ENCODE measurements at places on chromosomes 6 and 20. TPM values are rescaled to one million over a fixed set of nuclear protein-coding genes. Genes with fewer than 3 reads are reported as not detected.

- no peak for DNase-seq
- H3K27me3 ChIP-seq = no peaks in the 10 kb centered on the region
- peaks cover 4% of the 10 kb centered on the region for H3K4me1 ChIP-seq
- H3K36me3 ChIP-seq = no peaks in the 10 kb centered on the region
- no peak overlapping the region for H3K4me3 ChIP-seq
Observed at GRCh38 chr6:77474286-77474956, 11.1 kb upstream of the HTR1B start.

GRCh38 chr20:20668639-20669038 is 43.8 kb downstream of the RALGAPA2 start:
- no peak for DNase-seq
- H3K4me1 ChIP-seq = peaks cover 6% of the 10 kb centered on the region
- no peaks in the 10 kb centered on the region for H3K27me3 ChIP-seq

GRCh38 chr6:42171813-42172581 is 1.2 kb upstream of the GUCA1A start:
- H3K4me3 ChIP-seq = no peak overlapping the region
- no peaks in the 10 kb centered on the region for H3K4me1 ChIP-seq
- DNase-seq = no peak
- H3K36me3 ChIP-seq = no peaks in the 10 kb centered on the region

DNA sequence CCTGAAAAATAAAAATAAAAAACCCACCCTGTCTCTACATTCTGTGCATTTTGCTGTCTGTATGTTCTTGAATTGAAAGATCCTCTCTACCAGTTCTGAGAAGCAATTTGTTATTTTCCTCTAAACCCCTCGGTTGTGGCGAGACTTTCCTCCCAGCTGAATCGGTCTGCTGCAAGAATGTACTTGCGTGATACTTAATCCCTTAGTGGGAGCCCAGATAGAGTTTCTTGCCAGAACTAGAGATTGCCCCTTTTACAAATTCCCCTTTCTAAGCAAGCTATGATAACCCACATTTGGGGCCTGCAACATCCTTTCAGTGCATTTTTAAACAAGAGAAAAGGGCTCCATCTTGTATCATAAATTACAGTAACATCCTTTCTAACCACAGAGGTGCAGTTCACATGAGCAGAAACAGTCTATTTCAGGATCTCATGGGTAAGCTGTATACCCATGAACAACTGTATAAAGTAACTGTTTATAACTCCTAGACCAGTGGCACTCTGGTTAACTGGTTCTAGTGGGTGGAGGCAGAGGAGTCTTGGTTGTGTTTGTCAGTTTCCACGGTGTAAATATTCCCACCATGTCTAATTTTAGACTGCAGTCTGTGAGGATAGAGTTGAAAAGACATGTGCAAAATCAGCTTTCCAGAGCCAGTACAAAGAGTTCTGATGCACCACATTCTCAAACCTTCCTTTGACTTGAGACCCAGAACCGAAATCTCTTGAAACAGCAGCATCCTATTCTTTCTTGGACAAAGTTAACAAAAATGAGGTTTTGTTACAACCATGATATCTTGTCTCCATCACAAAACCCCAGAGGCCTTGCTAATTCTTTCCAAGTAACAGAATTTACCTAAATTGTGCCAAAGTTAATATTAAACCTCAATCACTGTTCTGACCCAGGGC is 113.1 kb upstream of the ZNF217 start:
- H3K27me3 ChIP-seq = no peaks in the 10 kb centered on the region
- H3K4me1 ChIP-seq = peaks cover 38% of the 10 kb centered on the region
- H3K27ac ChIP-seq = peak overlapping the region; percentile 93
- H3K4me3 ChIP-seq = peak overlapping the region; percentile 16

GRCh38 chr6:29792123-29793035 is 35.2 kb upstream of the HLA-G start:
- peaks cover 63% of the 10 kb centered on the region for H3K27me3 ChIP-seq
- peaks cover 7% of the 10 kb centered on the region for H3K4me1 ChIP-seq
- H3K27ac ChIP-seq = no peak overlapping the region
- DNase-seq = no peak

DNA sequence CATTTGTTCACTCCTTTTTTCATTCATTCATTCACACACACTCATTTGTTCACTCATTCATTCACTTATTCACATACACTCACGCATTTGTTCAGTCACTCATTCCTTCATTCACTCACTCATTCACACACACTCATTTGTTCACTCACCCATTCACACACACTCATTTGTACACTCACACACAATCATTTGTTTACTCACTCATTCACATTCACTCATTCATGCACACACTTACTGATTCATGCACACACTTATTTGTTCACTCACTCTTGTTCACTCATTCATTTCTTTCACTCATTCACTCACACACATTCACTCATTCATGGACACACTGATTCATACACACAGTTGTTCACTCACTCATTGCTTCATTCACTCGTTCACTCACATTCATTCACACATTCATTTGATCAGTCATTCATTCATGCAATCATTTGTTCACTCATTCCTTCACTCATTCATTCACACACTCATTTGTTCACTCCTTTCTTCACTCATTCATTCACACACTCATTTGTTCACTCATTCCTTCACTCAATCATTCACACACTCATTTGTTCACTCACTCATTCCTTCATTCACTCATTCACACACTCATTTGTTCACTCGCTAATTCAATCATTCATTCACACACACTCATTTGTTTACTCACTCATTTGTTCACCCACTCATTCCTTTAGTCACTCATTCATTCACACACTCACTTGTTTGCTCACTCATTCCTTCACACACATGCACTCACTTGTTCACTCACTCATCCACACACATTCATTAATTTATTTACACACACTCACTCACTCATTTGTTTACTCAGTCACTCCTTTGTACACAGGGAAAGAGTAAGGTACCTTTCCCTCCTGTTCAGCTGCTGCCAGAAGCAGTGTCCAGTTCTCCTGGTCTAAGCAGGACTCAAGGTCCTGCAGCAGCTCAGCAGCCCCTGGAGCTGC is 50.7 kb upstream of the BHLHE23 start:
- H3K27me3 ChIP-seq = peaks cover 6% of the 10 kb centered on the region
- no peaks in the 10 kb centered on the region for H3K36me3 ChIP-seq
- no peak overlapping the region for H3K27ac ChIP-seq
- H3K4me3 ChIP-seq = no peak overlapping the region

DNA sequence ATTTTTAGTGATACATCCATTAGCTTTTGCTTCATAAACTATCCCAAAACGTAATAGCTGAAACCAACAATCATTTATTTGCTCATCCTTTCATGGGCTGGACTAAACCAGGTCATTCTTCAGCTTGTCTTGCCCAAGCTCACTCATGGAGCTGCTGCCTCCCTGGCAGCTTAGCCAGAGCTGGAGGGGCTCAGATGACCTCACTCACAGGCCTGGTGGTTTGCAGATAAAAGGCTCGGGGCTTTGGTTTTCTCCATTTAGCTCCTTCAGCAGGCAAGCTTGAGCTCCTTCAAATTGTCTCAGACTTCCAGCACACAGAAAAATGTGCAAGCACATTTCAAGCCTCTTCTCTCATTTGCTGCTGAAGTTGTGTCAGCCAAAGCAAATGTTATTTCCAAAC is 139.1 kb downstream of the BTBD3 start:
- no peak overlapping the region for H3K4me3 ChIP-seq
- no peaks in the 10 kb centered on the region for H3K36me3 ChIP-seq
- no peak for DNase-seq

GRCh38 chr20:22797103-22797502 is 212.7 kb upstream of the FOXA2 start:
- H3K4me3 ChIP-seq = no peak overlapping the region
- H3K36me3 ChIP-seq = no peaks in the 10 kb centered on the region
- peak overlapping the region; percentile 36 for H3K27ac ChIP-seq
- DNase-seq = no peak
- no peaks in the 10 kb centered on the region for H3K27me3 ChIP-seq

DNA sequence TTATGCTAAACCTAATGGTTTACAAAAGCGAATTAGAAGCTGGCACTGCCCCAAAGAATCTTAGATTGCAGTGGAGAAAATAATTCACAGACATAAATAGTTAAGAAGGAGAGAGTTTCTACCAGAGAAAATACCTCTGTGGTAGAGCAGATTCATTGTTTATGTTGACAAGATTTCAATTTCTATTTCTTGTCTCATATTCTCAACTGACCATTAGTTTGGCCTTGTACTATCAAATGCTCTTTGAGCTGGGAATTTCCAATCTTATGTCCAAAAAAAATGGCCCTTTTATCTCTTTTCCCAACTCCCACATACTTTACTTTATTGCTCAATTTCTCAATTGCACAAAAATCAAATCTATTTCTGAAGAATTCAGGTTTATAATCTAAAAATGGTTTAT is 804.1 kb upstream of the CITED2 start:
- H3K4me3 ChIP-seq = no peak overlapping the region
- peaks cover 2% of the 10 kb centered on the region for H3K36me3 ChIP-seq
- no peak for DNase-seq

- H3K4me3 ChIP-seq = no peak overlapping the region
- no peaks in the 10 kb centered on the region for H3K27me3 ChIP-seq
- H3K36me3 ChIP-seq = peaks cover 4% of the 10 kb centered on the region
- H3K27ac ChIP-seq = no peak overlapping the region
- no peaks in the 10 kb centered on the region for H3K4me1 ChIP-seq
Observed at GRCh38 chr6:121086876-121087275, 247.4 kb downstream of the TBC1D32 start.

DNA sequence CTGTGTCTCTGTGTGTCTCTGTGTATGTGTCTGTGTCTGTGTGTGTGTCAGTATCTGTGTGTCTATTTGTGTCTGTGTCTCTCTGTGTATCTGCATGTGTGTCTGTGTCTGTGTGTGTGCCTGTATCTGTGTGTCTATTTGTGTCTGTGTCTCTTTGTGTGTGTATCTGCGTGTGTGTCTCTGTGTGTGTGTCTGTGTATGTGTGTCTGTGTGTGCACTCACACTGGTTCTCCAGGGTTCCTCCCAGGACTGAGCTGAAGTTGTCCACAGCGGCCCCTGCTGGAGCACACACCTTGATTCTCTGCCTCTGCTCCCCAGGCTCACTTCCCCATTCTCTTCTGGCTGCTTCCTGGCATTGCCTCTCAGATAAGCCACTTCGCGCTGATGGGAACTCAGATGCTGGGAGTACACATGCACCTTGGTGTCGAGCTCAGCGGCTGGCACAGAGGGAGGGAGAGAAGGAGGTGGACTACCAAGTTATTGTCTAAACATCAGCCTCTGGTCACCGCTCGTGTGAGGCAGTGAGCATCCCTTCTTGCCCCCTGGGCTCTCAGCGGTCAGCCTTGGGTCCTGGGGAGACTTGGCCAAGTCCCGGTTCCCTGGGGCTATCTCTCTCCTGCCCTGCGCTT is 104.9 kb upstream of the NXT1 start:
- H3K27me3 ChIP-seq = peaks cover 3% of the 10 kb centered on the region
- H3K36me3 ChIP-seq = no peaks in the 10 kb centered on the region
- no peak overlapping the region for H3K27ac ChIP-seq
- DNase-seq = peak; percentile 76
- no peak overlapping the region for H3K4me3 ChIP-seq

DNA sequence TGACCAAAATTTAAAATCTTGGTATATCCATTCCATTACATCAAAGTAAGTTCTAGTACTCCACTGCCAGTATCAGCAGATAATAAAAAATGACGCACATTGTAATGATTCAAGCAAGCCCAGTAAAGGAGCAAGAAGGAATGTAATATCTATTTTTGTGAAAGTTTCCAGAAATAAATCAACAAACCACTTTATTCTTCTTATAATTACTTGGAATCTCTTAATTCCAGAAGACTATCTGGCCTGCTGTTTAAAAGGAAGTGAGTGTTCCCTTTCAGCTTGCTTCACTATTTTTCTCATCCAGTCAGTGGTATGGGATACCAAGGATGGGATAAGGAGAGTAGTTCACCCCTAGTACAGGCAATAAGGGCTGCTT is 42.2 kb upstream of the DSE start:
- H3K4me3 ChIP-seq = no peak overlapping the region
- H3K4me1 ChIP-seq = peaks cover 32% of the 10 kb centered on the region

DNA sequence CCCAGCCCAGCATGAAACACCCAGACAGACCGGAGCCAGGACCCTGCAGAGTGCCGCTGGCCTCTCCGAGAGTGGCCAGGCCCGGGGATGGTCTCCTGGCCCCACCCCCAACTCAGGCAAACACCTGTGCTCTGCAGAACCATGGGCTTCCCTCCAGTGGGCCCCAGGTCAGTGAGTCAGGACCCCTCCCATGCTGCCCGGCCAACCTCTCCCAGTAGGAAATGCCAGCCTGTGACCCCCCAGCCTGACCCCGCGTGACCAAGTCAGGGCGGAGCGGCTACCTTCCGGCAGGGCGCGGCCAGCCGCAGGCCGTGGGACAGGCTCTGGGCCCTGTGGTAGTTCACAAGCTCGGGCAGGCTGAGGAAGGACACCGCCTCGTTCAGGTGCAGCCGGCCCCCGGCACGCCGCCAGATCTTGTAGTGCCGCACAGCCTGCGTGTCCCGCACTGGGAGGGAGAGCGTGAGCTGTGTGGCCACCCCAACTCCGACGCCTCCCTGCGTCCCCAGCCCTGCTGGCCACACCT is 3.2 kb downstream of the PTK6 start:
- DNase-seq = no peak
- peaks cover 15% of the 10 kb centered on the region for H3K4me1 ChIP-seq
- no peak overlapping the region for H3K4me3 ChIP-seq
- no peaks in the 10 kb centered on the region for H3K36me3 ChIP-seq
- no peak overlapping the region for H3K27ac ChIP-seq

DNA sequence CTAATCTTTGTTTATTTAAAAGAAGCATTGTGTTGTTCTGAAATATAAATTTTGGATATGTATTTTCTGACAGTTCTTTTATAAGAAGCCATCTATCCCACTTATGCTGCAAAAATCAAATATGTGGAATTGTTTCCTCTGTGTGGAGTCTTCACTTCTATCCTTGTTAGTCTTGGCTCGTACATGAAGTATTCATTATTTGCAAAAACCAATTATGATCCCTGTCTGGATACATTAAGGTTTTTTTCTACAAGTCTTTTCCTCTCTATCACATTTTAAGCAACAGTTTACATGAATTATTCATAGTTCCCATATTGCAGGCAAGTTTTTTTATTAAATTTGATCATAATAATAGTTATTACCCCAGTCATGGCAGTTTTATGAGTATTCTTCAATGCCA is 490.8 kb upstream of the GJE1 start:
- H3K4me1 ChIP-seq = peaks cover 1% of the 10 kb centered on the region
- H3K36me3 ChIP-seq = no peaks in the 10 kb centered on the region
- H3K4me3 ChIP-seq = no peak overlapping the region
- H3K27ac ChIP-seq = no peak overlapping the region

DNA sequence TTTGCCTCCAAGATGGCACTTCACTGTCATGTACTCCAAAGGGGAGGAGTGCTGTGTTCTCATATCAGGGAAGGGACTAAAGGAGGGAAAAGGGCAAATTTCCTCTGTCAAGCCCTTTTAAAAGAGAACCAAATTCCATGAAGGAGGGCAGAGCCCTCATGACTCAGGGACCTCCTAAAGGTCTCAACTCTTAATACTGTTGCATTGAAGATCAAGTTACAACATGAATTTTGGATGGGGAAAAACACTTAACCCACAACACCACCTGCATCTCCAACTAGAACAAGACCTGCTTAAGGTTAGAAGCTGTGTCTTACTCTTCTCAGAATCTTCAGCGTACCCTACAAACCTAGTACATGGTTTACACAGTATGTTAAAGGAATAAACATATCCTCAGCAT is 23.7 kb upstream of the FBXO30 start:
- H3K36me3 ChIP-seq = no peaks in the 10 kb centered on the region
- no peak overlapping the region for H3K4me3 ChIP-seq
- no peak overlapping the region for H3K27ac ChIP-seq
- no peaks in the 10 kb centered on the region for H3K27me3 ChIP-seq

Gene HLA-DRA
- not detected for total RNA-seq

Gene PNLDC1
- not detected for total RNA-seq

Gene SLCO4A1
- 1.5 TPM for total RNA-seq

Gene EFCAB8
- 0.97 TPM for total RNA-seq

Gene CLVS2
- total RNA-seq = not detected

All from osteocyte (in vitro differentiated cells).